Ovary (tissue), 10 donors: ENCODE measurements at places on chromosomes 13 and 19.

- no peak for DNase-seq
These were observed 4.9 kb upstream of the DMKN start for GRCh38 chr19:35518313-35518712.

GRCh38 chr13:33438918-33439317, 153.4 kb upstream of the STARD13 start:
- DNase-seq = no peak

- DNase-seq = no peak
These were observed 91.1 kb downstream of the RAB20 start for GRCh38 chr13:110470272-110471009.

DNA sequence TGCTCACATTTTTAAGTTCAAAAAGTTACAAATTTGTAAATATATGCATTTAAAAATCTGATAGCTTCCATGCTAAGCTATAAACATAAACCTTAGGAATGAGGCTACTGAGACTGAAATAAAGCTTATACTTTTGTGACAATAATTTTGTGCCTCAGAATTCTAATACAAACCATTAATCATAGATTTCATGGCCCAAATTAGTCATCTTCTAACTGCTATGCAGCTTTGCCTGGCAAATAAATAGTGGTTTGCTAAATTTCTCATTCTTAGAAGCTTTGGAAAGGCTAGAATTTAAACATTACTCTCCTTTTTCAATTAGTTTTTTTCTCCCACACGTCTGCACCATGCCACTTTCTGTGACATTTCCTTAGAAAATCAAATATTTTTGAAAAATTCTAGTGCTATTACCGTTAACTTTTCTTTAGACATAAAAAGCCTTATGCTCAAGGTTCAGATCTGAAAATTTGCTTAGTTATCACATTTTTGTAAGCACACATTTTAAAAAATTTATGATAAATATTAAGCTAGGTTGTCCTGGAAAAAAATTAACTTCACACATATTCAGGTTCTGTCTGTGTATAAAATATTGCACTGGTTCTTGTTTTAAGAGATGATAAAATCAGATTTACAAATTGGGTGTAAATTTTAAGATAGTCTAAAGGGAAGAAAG, 46.9 kb downstream of the FNDC3A start:
- DNase-seq = no peak

DNA sequence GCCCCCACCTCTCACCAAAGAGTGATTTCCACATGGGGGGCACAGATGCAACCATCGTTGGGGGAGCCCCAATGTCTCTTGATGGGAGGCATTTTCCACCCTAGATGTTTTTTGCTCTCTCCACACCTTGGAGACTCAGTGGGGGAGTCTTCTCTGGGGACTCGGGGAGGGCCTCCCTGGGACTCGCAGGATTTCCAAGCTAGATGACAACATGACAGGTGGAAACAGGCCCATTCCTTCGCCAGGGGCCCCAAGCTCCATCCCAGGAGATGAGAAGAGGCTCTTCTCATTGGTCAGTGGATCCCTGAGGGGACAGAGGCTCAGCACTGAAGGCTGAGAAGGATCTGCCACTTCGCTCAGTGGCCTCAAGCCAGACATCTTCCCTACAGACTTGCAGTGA, 12.7 kb upstream of the KIR2DL4 start:
- DNase-seq = no peak

DNA sequence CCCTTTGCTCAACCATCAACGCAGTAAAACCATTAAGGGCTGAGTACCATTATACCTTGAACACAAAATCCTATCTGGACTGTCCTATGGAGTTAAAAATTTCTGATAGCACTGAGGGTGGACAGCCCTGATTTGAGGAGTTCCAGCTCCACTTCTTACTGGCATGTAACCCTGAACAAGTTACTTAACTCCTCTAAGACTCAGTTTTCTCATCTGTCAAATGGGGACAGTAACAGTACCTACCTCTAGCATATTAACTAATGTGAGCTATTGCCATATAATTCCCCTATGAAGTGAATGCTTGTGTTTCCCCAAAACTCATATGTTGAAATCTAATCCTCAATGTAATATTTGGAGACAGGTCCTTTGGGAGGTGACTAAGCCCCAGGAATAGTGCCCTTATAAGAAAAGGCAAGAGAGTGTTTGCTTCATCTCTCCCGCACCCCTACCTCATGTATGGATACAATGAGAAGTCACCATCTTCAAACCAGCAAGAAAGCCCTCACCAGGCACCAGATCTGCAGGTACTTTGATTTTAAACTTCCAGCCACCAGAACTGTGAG, 61.9 kb upstream of the DOCK9 start:
- no peak for DNase-seq

- no peak for DNase-seq
These were observed 15.4 kb downstream of the MIR17HG start for GRCh38 chr13:91362908-91363307.

DNA sequence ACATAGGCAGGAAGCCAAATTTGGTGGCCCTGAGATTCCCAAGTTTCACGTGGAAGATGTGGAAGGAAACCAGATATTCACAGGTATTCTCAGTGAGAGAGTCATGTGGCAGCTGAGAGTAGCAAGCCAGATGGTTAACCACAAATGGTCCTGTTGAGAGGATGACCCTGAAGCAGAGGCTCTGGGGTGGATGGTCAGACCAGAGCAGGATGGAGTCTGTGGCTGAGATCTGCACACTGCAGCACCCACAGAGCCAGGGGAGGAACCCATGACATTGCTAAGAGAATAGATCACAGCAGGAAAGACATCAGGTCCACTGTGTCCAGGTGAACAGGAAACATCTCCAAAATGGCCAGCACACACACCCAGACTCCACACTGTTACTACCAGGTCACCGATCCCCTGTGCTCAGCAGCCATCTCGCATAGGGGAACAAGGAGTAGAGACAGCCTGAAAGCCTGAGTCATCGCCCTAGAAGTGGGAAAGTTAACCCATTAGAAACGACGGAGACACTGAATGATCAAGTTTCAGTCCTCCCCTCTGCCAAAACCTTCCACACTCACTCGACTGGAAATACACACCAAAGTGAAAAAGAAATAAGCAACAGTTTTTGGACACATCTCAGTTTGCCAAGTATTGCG, 160.0 kb downstream of the RBM26 start:
- no peak for DNase-seq

- no peak for DNase-seq
These were observed 35.5 kb downstream of the CBY2 start for GRCh38 chr13:45737571-45738017.

DNA sequence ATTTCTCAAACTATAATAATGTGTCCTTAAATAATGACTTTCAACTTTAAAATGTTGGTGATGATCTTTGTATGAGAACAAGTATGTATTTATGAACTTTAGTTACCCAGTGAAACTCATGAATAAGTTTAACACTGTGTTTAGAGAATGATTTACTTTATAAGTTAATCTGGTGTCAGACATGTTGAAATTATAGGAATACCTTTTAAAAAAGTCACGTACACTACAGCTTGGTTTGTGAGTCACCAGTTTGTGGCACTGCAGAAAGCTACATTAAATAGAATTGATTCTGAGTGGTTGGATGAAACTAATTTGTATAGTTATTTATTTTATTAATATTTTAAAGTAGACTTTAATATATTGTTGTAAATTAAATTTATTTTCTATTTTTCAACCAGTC, 1366.2 kb upstream of the PCDH20 start:
- DNase-seq = no peak

- peak; percentile 63 for DNase-seq
These were observed 164.7 kb downstream of the KATNAL1 start for GRCh38 chr13:30142486-30143211.

DNA sequence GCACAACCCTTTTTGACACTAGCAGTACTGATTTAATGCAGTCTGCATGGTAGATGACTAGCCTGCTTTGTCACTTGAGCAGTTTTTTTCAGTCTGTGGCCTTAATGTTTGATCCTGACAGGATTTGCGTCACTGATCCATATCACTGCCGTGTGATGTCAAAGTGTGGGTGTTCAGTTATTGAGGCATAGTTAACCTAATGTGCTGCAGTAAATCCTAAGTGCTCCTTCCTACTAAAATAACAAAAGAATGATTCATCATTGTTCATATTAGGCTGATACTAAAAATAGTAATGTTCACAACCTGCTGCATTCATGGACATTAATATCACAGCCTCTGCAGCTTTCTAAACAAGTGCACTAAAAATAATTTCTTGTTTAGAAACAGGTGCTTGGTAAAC, 121.9 kb upstream of the MLNR start:
- DNase-seq = no peak

GRCh38 chr13:78604782-78605611, 1.6 kb upstream of the POU4F1 start:
- DNase-seq = no peak

DNA sequence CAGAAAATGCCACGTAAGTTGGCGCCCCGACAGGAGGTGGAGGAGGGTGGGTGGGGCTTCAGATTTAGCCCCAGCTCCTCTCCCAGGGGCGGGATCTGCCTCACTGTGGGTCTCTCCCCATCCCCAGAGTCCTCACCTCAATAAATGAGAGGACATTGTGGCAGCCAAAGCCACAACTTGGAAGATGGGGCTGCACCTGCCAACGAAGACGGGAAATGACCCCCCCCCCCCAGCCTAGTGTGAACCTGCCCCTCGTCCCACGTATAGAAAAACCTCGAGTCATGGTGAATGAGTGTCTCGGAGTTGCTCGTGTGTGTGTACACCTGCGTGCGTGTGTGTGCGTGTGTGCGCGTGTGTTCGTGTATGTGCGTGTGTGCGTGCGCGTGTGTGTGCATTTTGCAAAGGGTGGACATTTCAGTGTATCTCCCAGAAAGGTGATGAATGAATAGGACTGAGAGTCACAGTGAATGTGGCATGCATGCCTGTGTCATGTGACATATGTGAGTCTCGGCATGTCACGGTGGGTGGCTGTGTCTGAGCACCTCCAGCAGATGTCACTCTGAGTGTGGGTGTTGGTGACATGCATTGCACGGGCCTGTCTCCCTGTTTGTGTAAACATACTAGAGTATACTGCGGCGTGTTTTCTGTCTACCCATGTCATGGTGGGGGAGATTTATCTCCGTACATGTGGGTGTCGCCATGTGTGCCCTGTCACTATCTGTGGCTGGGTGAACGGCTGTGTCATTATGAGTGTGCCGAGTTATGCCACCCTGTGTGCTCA, 1.5 kb upstream of the TRAPPC5 start:
- no peak for DNase-seq

- no peak for DNase-seq
These were observed 1103.0 kb downstream of the EFNB2 start for GRCh38 chr13:105432438-105432837.

- no peak for DNase-seq
These were observed 2.8 kb downstream of the MAST1 start for GRCh38 chr19:12841094-12841493.

- no peak for DNase-seq
These were observed 14.1 kb downstream of the CARM1 start for GRCh38 chr19:10885201-10886169.

DNA sequence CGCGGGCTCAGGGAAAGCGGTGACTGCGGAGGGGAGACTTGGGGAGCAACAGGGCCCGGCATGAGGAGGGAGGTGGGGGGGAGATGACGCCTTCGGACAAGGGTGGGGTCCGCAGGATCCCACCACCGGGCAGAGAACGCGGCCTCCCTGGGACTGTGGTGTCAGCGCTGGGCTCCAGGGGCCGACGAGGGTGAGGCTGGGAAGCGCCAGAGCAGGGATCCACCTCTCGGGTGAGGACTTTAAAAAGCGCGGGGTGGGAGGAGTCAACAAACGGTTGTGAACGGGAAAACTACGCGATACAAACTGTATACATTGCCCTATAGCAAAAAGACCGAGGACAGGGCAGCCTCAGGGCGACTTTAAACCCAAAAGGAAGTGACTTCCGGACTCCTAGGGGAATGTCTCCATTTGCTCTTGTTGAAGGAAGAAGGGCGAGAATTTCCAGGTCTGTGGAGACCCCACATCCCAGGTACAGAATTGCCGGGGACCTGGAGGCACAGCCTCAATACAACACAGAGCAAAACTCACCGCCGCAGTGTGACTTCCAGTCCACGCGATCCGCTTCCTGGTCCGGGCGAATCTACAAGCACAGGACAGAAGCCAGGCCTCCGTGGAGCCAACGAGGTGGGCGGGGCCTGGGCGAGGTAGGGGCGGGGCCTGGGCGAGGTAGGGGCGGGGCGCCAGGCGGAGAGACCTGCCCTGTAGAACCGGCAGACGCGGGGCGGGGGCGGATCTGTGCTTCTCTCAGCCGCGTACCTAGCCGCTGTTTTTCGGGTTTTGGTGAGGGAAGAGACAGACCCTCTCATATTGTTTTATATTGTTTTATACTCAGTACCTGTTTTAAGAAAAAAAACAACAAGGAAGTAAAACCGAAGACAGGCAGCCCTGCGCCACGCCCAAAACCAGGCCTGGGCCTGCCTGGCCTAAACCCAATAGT, at the start of gene ZNF888:
Gene ZNF888, minus strand, starts transcription at position 588 of the 937 bp plus-strand sequence. CDS start 5,555 bp downstream, outside the sequence.
- peak; percentile 90 for DNase-seq

GRCh38 chr13:61774903-61775302, 359.3 kb upstream of the PCDH20 start:
- DNase-seq = no peak

DNA sequence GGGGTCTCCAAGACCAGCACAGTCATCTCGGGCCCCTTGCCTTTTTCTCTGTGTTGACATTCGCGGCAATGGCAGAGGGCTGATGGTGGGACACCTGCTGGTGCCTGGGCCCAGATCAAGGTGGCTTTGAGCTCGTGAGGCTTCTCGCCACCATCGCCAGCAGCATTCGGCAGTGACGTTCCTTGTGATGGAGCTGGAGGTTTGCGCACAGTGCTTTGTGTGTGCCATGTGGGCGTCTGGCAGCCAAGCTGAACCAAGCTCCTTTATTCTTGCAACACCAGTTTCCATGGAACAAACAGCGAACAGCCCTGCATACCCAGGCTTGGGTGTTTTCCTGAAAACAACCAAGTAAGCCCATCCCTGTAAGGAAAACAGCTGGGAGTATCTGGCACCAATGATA, 9.1 kb upstream of the TMEM255B start:
- no peak for DNase-seq

DNA sequence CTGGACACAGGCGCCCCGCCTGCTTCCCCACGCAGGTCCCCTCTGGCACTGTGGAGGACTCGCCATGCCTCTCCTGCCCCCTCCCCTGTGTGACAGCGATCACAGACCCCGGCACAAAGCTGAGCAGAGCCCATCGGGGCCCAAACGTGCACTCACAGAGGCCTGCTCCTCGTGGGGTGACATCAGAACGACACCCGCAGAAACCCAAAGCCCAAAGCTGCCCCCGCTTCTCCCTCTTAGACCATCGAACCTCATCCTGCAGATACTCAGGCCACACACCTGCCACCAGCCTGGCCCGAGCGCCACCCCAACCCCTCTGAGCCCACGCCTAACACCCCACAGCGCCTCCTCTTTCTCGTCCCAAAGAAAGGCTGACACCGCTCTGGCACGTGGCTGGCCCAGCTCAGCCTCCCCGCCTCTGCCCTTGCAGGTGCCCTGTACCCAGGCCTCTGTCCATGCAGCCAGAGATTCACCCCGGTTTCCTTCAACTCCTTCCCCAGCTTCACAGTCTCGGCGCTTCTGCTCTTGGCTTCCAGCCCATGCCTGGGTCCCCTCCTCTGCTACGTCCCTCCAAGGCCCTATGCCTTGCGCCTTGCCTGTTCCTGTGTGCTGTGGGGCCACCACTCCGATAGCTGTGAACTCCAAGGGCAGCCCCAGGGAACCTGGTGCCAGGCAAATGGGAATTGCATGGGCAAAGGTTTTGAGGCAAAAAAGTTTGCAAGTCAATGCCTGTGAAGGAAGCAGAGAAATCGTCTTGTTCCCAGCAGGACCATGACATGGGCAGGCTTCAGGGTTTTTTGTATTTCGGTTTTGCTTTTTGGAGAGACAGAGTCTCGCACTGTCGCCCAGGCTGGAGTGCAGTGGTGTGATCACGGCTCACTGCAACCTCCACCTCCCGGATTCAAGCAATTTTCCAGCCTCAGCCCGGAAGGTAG, 831 bp upstream of the CBARP start:
- DNase-seq = no peak

GRCh38 chr19:56642711-56643459, at the start of gene SMIM17:
TSS of gene SMIM17 (plus strand) at chr19:56643159. CDS start at chr19:56645668, 2,509 bp downstream.
- DNase-seq = no peak
